Activated CD4-positive, CD25-positive, alpha-beta regulatory T cell (primary cell): ENCODE measurements at places on chromosomes 1 and 21.

GRCh38 chr1:97160818-97161217 is 439.2 kb downstream of the PTBP2 start:
- DNase-seq: no peak

GRCh38 chr1:3611170-3612019 is at the start of gene MEGF6:
Gene MEGF6, minus strand, starts transcription at chr1:3611508. Its CDS starts 240 bp downstream, at chr1:3611268.
- no peak for DNase-seq

GRCh38 chr1:245129319-245130240 is 25.2 kb upstream of the KIF26B start:
- no peak for DNase-seq

DNA sequence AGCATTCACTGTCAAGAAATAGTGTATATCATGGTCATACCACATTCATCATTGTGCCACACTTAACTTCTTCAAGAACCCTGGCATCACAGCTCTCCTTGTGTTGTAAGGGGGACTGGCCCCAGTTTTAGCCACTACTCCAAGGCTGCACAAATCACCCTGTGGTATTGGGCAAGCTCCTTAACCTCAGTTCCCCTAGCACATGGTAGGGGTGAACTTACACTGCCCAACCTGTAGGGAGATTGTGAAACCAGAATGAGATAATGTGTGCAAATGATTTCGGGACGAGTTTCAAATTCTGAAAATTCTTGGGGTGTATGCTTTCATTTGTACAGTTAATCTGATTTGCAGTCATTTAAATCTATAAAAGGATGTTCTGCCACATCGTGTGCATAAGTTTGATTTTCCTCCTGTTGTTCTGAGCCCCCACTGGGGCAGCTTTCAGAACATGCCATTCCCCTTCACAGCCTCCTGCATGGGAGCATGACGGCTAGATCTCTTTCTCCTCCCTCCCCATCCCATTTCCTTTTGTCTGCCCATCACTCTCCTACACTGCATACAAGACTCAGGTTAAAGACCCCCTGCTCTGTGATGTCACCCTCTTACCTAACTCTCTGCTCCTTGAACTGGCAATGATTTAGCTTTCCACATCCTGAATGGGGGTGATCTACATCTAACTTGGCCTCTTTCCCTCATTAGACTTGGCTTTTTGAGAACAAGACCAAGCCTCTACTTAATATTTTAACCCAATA is 290.3 kb downstream of the CHRM3 start:
- DNase-seq: no peak
